ENCODE measurements at places on chromosomes 4 and X.

DNA sequence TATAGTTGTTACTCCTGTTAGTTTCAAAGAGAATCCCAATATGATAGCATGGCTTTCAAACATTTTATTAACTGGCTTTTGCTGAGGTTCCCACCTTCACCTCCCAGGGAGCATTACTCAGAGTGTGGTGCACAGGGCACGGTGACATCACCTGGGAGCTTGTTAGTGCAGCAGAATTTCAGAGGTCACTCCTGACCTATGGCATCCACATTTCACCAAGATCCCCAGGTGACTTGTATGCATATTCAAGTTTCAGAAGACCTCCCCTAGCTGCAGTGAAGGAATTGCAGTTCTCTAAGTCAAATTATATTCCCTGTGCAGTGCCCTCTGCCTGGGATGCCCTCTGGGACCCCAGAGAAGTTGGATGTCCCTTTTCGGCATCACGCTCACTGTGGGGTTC is 29.7 kb upstream of the LNX1 start:
- DNase-seq, result no peak

GRCh38 chr4:140969296-140969695 is 164.0 kb downstream of the RNF150 start:
- no peak for DNase-seq

DNA sequence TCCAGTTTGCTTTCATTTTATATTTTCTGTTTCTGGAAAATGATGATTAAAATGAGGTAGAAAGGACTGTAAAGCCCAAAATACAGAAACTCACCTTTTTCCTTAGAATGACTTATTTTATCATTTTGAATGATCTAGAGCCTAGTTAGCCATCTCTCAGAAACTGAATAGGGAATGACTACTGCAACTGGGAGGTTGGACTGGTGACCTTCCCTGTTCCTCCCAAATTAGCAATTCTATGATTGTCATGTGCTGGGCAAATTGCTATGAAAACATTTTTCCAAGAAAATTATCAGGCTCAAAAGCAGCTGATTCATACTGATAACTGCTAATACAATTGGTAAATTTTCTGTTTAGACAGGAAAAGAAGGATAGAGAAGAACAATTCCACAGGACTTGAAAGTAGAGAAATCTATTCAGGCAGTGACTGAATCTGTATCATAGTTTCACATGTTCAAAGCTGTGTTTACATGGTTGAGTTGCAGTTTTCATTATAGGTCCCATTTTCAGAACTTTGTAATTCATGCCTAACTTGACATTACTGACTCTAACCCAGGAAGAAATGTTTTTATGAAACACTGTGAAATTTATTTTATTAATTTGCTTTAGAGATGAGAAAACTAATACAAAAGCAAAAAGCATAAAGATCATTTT is 43.4 kb upstream of the SEC24B start:
- DNase-seq, result no peak

DNA sequence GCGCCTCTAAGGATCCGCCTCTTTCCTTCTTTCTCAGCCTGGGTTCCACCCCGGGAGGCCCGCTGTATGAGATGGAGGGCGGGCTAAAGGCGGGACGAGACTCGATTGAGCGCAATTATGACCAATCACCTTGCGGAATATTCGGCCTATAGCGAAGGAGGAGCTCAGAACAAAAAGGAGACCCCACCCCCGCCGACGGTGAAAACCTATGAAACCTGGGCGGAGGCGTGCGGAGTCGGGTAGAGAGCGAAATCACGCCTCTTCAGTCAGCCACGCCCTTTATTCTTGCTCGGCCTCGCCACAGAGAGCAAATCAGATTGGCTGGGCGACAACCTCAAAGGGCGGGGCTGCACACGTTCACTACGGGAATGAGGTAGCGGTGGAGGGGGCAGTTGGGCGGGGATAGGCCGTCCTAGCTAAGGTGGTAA is 615 bp upstream of the CDK16 start:
- DNase-seq, result peak; percentile 93

- no peak for DNase-seq
Measured at GRCh38 chr4:146343199-146343598, 128.9 kb downstream of the REELD1 start.

DNA sequence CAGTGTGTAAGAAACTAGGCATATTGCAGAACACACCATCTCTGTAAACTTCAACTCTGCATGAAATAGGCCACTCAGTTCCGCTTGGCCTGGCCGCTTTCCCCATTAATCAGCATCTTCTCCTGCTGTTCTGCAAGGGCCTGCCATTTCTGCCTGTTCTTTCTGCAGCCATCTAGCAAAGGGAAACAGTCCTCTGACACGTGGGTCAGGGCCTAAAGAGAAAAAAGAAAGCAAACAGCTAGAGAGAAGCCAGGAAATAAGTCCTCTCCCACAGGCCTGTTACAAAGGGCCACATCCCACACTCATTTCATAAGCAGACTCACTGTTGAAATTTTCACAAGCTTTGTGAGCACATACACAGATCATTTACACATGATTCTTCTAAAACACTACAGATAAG is 130.1 kb downstream of the PDE5A start:
- peak; percentile 0 for DNase-seq

- no peak for DNase-seq
Measured at GRCh38 chr4:55020131-55020530, 105.3 kb downstream of the KDR start.

GRCh38 chr4:75422998-75423397 is 91.2 kb downstream of the RCHY1 start:
- no peak for DNase-seq

- DNase-seq, result no peak
Measured at GRCh38 chr4:92580816-92581215, 277.1 kb downstream of the GRID2 start.

DNA sequence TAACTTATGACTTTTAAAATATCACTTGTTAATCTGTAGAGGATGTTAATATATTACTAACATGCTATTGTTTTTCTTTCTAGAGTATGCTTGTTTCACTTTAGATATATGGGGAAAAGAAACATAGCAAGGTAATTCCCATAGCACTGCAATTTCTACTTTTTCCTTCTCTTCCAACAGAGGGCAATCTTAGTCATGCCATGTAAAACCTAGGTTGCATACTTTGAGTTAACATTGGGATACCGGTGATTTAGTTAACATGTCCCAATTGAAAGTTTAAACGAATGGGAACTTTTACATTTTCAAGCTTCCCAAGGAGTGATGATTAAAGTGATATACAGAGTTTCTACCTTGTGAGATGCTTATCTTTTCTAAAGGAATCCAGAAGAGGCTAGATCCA is 89.4 kb upstream of the IL13RA1 start:
- DNase-seq, result no peak

GRCh38 chrX:124341396-124342132 is 4.8 kb upstream of the SH2D1A start:
- no peak for DNase-seq

DNA sequence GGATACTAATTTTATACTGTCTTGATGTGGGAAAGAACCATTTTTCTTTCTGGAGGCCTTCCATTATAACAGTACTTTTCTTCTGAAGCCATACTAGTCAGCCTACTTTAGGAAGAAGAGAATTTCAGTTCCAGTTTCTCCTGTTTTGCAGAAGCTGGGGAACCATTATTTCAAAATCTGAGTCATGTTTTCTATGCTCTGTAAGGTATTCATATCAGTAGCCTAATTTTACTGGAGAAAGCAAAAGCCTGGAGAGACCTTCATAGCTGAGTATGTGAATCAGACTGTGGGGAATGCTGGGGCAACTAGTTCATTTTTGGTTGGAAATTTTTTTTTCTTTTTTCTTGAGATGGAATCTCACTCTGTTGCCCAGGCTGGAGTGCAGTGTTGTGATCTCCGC is 22.4 kb downstream of the AFF1 start:
- DNase-seq, result no peak

DNA sequence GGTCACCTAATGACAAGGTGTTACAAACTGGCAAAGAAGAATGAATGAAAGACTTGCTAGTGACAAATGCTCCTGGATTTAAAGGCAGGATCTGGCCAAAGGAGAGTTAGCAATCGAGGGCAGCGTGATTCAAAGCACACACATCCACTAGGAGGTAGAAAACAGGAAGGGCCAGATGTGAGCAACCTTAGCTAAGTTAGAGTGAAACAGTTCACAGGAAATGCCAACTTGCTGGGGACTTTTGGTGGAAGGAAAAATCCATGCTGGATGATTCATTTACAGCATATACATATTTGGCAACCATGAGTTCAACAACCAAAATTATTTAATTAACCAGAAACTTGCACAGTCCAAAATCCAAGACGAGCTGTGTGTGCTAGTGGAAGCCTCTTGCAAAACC is 276.9 kb downstream of the PTTG2 start:
- no peak for DNase-seq

GRCh38 chr4:126448086-126448845 is 1133.5 kb downstream of the FAT4 start:
- DNase-seq, result no peak

- no peak for DNase-seq
Measured at GRCh38 chr4:141807103-141807891, 170.9 kb downstream of the IL15 start.

DNA sequence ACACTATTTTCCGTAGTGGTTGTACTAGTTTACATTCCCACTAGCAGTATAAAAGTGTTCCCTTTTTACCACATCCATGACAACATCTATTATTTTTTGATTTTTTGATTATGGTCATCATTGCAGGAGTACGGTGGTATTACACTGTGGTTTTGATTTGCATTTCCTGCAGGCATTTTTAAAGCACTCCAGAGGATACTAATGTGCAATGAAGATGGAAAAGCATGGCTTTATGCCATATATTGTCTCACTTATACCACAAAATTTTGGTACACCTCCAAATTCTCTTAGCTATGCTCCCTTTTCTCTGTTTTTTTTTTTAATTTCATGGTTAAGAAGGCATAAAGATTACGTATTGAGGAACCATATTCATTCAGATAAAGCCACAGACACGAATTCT is 35.1 kb upstream of the NPY2R start:
- no peak for DNase-seq
